Peyer's patch (tissue), 4 donors: ENCODE measurements at places on chromosomes 1 and 21.
A peak's percentile ranks its signal among the peaks of the same experiment; 100 is the strongest.

DNA sequence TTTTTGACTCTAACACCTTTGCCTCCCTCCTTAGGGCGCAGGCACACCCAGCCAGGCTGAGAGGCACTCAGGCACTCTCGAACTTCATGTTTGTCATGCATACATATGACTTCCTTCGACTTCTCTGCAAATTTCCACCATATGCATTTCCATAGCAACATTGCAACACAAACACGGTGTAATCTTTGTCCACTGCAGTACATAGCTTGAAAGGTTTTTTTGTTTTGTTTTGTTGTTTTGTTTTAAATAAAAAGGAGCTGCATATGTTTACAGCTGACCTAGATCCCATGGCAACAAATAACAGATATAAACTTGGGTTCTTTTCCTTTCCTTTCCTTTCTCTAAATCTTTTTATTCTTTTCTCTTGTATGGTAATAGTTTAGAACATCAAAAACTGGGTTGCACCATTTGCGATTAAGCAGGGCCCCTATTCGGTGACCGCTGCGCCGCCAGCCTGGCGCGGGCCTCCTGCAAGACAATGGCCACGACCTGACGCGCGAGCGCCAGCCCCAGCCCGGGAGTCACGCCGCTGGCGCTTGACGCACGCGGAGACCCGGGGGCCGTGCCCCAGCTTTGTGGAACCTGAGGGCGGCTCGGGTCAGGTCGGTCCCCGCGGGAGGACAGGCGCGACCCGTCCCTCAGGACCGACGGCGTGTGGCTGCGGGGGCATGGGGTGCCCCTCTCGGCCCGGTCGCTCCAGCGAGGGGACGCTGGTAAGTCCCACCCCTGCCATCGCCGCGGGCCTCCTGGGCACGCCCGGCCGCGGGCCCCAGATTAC is 35.2 kb downstream of the CCN1 start:
- no peak for DNase-seq

DNA sequence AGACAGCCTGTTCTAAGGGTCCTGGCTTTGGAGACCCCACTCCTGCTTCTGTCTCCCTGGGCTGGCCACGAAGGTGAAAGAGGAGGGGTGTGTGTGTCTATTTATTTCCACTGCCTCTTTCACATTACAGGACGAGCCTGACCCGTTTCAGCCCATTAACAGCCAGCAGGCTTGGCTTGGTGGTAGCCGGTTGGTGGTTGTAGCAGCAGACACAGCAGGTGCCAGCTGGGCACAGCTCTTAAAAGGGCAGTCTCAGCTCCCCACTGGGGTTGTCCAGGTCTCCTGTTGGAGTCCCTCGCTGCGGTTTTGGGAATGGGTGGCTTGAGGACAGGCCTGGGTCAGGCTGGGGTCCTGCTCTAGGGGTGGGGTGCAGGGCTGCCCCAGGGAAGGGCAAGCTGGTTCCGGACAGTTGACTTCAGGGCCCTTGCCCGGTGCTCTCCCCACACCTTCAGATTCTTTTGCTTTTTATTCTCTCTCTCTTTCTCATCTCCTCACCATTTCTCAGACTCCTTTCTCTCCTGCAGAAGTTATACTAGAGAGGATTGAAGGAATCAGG is 84.6 kb downstream of the ACTL8 start:
- no peak for DNase-seq

DNA sequence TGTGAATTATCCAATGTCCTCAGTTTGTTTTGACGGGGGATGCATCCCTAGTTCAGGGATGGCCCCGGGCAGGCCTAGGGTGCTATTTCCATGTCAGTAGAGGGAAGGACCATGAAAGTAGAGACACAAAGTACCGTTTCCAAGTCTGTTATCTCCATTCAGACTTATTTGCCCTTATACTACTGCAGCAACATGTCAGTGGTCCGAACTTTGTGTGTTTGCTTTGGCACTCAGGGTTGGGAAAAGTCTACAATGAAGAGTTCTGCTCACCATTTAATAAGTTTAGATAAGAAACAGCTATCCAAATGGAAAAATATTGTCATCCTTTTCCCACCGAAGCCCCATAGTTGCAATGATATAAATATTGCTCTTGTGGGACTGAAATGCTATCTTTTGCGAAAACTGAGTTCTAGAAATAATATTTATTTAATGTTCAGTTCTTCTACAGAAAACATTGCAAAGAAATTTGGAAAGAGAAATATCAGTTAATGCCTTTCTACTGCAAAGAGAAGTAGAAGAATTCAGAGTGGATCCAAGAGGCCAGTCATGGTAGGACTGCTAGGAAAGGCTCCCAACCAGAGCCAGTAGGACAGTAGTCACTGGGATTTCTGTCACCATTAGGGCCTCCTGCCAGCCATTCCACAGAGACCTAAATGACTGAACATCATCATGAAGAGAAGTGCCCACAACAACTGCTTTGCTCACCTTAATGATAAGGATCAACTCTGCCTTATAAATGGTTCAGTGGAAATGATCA is 11.5 kb upstream of the AGT start:
- DNase-seq = no peak

- no peak for DNase-seq
These were observed 82.5 kb upstream of the MAP1LC3C start for GRCh38 chr1:242081446-242081845.

GRCh38 chr1:203428981-203429599 is 46.5 kb upstream of the PRELP start:
- DNase-seq = no peak

DNA sequence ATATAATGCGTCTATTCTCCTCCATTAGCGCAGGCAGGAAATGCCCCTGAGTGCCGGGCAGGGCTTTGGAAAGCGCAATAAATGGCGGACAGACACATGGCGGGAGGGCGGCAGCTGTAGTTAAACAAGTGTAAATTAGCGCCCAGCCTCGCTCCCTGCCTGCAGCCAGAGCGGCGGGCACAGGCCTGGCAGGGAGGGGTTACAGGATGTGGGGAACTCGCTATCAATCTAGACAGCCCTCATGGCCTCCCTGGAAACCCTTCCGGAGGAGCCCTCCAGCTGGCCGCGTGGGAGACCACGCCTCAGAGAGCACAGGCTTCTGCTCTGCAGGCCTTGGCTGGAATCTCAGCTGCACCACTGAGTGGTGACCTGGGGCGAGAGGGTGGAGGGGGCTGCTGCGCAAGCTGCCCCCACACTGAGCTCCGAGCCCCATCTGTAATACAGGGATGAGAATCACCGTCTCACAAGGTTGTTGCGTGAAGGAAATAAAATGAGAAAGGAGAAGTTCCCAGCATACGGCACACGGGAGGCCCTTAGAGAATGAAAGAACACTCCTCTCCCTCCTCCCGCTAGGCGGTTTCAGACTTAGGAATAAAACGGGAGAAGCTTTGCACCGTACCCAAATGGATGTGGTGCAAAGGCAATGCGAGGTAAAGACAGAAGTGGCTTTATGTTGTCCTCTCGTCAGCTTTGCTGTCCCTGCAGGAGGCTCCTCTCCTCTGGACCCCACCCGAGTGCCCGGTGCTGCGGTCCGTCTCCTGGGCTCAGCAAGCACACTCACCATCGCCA is 167.2 kb upstream of the POU3F1 start:
- no peak for DNase-seq

DNA sequence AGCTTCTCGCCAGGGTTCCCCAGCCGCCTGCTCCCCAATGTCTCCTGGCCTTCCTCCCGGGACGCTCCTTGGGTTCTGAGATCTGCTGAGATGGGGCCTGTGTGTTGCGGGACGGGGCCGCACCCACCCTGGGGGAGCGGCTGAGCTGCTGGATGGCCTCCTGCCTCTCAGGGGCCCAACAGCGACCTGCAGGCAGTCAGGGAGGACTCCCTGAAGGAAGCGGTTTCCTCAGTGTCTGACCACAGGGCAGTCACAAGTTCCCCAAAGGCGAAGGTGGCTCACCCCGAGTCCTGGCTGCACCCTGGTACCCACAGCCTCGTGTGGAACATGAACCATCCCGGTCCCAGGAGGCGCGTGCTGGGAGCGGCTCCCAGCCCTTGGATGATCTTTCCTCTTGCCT is 18.6 kb upstream of the PLCH2 start:
- no peak for DNase-seq

DNA sequence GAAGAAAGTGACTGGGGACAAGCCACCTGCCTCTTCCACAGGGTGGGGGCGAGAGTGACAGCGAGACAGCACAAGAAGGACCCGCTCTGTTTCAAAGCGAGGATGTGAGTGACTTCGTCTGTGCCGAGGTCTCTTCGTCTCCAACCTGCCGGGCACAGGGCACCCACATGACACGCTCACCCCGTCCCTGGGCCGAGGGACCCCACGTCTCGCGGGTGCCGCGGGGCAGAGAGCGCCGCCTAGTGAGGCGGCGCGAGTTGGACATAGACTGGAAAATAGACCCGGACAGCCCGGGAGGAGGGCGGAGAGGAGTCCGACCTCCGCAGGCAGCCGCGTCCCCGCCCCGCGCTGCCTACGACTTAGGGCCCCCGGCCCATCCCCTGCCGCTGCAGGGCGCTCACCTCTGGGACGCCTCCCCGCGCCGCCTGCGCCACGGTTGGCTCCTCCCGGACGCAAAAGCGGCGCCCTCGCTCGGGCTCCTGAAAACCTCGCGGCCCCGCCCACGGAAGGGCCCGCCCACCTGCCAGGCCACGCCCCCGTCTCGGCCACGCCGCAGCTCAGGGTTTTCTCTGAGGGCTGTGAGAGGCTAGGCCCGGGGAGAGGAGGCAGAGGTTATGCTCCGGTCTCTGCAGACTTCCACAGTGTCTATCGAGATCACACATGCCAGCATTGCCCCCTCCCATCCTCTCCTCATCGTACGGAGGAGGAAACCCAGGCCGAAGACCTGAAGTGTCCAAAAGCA is at the start of gene TLR5:
Gene TLR5, minus strand, starts transcription at position 454 of the 742 bp plus-strand sequence. CDS start 30,217 bp downstream, outside the sequence.
- DNase-seq = peak; percentile 84
